NCI-H446 (cell line): ENCODE measurements at places on chromosomes 2 and 18.

DNA sequence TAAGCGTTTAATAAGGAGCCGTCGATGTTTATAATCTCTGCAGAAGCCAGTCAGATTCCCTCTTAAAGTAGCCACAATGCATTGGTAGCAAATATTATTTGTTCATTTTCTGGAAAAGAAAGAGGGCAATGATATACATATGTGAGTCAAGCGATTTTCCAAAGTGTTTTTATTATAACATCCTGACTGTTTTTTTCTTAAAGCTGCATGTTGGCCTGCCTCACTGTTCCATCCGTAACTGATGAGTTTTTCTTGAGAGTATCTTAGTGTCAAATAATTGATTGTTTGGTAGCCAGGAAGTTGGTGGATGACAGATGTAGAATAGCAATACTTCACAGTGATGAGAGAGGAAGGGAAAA is 3.7 kb downstream of the TSHZ1 start:
- no peak for DNase-seq

DNA sequence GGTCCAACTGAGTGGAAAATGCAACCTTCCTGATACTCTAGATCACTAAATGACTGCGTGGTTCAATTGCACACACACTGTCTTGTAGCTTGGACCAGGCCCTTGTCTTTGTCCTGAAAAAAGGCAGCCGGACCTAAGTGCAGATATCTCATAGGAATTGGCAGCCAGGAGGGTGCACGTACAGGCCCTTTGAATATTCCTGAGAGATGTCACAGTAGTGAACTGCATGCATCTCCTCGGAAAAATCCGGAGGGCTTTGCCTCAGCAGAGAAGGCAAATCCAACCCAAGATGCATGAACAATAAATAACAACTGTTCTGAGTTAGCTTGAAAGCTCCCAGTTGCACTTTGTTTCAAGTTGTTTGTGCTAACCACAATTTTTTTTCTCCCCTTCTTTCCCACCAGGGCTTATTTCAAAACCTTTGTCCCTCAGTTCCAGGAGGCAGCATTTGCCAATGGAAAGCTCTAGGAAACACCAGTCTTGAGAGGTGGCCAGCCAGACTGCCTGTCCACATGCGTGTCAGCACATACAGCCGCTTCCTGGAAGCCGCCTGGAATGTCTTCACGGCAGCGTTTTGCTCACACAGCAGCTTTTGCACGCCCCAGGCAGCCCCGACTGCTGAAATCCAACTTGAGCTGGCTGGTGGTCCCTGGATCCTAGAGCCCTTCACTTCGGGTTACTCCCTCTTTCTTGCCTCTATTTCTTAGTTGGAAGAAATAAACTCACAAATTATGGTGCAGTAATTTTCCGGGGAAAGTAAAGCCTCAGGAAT is 54.4 kb upstream of the FOSL2 start:
- no peak for DNase-seq

- DNase-seq = no peak
Measured at GRCh38 chr18:68262690-68263294, 452.1 kb downstream of the TMX3 start.

DNA sequence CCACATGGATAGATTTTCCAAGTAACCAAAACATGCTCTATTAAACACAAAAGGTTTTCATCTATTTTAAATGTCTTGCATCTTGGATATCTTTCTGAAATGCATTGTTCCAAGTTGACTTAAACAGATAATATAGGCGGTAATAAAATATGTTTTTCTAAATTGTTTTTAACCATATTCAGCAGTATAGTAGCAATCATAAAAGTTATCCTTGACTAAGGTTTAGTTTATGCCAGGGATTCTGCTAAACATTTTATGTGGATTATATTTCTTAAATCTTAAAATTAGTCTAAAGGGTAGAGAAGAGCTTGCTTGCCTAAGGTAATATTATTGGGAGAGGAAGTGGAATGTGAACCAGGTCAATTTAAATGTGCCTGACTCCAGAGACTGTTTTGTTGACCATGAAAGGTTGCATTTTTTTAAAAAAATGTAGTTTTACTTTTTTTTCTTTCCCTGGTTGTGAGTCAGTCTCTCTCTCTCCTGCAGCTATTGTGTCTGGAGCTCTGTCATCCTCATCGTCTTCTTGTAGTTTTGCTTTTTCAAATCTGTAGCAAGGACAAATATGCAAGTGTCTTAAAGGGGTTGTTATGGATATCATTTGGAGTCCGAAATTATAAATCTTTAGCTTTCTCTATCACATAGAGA is 309.1 kb upstream of the COL3A1 start:
- no peak for DNase-seq

DNA sequence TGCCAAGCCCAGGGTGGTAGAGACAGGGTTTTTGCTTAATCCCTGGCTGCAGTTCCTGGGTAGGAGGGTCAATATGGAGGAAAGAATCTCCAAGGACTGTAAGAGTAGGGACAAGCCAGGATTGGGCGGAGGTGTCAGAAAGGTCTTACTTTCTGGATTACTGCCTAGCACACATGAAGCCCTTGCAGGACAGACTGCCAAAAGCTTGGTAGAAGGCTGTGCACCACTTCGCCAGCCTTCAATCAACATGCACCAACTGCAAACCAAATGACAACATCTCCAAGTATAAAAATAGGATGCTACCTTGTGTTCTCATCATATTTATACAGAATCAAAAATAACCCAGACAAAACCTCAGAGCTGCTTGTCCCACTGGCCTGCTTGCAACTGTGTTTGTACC is 3.7 kb downstream of the ZNF142 start:
- DNase-seq = no peak

GRCh38 chr18:34818064-34818463 is 108.0 kb downstream of the DTNA start:
- no peak for DNase-seq

DNA sequence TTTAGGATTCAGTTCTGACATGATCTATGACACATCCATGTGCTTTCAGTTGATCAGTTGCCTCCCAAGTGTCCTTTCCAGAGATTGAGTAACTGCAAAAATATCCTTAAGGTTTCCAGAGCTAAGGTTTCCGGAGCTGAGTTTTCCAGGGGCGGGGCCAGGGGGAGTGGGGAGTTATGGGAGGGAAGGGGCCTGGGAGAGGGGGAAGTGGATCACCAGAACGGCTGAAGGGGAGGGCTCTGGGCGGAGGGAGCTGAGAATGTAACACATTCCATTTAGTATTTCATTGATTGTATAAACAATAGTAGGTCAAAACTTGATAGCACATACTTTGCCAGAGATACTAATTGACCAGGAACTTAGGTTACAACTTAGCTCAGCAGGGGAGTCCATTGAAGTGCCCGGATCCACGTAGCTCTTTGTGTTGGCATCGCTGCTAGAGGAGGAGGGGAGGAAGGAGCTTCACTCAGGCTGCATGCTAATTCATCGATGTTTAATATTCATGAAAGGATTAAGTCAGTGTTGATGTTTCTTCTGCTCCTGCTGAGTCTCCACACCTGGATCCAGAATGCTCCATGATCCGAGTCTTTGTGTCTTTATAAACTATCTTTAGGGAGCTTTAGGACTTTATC is 289.8 kb downstream of the ALPK2 start:
- DNase-seq = no peak

- no peak for DNase-seq
Measured at GRCh38 chr18:11149441-11150270, at the start of gene PIEZO2. Gene PIEZO2, minus strand, starts transcription at chr18:11149569. Its CDS starts 981 bp downstream, at chr18:11148588.

DNA sequence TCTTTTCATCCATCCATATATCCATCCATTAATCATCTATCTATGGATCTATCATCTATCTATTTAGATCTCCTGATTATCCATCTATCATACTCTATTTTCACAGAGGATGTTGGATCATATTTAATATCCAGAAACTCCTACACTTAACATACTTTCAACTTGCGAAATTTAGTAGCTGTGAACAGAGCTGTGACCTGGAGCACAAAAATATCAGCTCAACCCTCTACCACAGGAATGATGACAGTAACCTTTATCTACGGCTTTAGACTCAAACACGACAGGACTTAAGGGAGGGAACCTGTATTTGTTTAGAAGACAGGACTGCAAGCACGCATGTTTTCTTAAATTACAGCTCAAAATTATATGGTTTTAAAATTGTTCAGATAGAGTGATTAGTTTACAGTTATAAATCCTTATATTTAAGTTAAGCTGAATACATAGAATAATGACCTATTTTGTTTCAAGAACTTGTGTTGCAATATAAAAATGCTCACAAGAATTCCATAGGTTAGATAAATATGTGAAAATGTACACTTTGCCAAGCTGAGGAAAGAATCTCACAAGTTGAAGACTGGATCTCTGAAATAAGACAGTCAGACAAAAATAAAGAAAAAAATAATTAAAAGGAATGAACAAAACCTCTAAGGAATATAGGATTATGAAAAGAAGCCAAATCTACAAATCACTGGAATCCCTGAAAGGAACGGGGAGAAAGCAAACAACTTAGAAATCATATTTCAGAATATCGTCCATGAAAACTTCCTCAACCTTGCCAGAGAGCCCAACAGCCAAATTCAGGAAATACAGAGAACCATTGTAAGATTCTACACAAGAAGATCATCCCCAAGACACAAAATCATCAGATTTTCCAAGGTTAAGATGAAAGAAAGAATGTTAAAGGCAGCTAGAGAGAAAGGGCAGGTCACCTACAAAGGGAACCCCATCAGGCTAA is 142.0 kb downstream of the COL6A3 start:
- DNase-seq = no peak

- DNase-seq = no peak
Measured at GRCh38 chr2:58866040-58866439, 624.9 kb upstream of the FANCL start.

- no peak for DNase-seq
Measured at GRCh38 chr18:2981212-2981728, 31.7 kb downstream of the LPIN2 start.

DNA sequence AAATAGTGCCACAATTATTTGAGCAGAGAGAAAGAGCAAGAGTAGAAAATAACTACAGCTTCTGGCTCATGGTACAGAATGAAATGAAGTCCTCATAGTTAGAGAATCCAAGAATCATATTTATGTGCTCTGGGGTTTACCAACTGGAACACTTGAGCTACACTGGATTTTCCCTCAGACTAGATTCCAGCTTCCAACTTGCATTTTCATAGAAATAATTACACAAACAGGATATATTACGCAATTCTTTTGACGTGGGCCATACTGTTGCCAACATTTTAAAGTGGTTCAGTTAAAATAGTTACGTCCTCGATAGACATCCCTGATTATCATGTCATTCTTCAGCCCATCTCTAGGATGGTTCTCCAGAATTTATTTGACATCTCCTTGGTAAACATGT is 129.2 kb downstream of the ETAA1 start:
- DNase-seq = no peak

DNA sequence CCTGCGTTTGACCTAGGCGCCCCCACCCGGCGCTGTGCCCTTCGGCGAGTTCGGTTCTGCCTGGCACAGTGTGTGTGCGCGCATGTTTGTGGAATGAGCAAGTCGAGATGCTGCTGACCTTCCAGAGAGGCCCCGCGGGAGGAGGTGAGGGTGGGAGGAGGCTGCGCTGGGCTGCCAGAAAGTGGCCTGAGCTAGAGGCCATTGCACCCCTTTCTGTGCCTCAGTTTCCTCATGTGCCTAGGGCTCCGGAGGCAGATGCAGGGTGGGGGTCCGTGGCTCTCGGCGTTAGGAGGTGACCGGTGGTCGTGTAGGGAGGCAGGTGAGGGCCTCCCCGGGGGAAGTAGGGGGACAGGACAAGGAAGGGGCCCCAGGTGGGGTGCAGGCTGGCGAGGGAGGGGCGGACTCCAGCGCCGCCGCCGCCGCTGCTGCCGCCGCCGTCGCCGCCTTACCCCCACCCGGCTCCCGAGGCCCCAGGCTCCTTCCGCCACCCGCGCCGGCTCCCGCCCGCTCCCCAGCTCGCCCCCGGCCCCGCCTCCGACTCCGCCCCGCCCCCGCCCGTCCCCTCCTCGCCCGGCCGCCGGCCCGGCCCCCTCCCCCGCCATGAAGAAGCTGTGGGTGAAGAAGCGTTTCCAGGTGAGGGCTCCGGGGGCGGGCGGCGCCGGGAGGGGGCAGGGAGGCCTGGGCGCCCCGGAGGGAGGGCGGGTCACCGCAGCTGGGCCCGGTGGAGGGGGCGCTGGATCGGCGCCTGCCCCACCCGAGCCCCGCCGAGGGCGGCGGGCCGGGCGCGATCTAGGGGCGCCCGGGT is 7.0 kb downstream of the SPEG start:
- DNase-seq = no peak

DNA sequence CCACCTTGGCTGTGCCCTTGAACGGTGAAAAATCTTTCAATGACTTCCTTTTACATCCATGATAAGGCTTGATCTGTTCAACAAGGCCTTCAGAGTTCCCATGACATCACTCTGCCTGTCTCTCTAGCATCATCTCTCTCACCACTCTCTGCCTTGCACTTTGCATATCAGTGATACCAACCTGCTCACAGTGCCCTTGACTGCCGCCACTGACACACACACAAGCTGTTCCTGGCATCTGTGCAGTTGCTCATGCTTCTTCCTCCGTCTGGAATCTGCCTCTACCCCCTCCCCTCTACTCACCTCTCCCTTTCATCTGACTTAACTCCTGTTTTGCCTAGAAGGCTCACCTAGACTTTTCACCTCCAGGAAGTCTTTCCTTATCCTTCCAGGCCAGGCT is 79.1 kb upstream of the SEC11C start:
- DNase-seq = no peak

DNA sequence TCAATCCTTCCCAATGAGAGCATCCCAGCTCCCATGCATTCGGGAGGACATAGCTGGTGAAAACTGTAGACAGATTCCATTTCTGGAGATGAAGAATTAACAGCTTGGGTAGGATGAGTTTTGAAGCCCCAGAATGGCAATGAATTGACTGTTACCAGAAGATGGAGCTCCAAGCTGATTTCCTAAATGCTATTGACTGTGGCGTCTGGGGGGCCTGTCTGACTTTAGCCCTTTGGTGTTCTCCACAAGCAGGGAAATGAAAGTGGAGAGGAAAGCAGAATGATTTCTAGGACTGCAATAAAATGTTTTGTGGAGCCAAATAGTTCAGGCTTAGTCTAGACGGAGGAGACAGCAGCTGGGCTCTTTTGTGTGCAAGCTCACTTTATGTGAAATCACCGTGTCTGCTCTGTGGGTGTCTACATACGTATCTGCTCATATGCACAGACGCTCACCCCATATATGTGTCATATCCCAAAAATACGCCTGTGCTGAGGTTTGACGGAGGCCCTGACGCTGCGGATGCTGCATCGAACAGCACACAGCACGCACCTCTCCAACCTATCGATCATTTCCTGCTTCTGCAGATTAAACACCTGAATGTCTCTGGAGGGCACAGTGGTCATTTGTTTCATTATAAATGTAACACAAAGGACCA is 166.4 kb upstream of the PXDN start:
- peak; percentile 32 for DNase-seq

GRCh38 chr2:54290356-54291025 is 34.5 kb upstream of the TSPYL6 start:
- no peak for DNase-seq

GRCh38 chr2:216849987-216850386 is 9.9 kb downstream of the TNP1 start:
- peak; percentile 6 for DNase-seq
